CD14-positive monocyte (primary cell): ENCODE measurements at places on chromosomes 5 and 9. TPM values are rescaled to one million over a fixed set of nuclear protein-coding genes. Genes with fewer than 3 reads are reported as not detected.

DNA sequence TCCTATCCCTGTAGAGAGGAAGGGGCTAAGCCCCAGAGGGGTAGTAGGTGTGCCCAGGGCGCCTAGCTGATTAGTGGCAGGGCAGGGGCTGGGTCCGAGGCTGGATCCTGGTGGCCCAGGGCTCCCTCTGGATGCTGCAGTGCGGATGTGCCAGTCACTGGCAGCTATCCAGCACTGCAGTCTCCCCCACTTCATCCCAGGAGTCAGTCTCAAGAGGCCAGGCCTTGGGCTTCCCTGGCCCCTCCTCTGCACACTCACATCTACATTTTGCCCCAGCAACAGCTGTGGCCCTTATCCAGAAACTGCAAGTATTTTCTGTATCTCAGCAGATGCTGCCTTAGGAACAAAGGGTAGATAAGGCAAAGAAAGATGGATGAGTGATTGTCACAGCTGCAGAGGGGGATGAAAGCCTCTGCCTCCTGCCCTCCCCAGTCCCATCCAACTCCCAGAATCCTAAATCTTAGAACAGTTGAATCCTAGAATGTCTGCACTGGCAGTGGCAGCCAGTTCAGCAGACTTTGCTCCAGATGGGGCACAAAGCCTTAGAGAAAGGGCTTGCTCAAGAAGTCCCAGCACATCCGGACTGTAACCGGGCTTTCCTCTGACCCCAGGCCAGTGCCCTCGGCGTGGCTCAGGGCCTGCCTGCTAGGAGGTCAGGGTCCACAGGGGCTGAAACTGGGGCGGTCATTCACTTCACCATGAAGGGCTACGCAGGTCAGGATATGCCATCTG, 1.6 kb downstream of the ANXA6 start:
- H3K36me3 ChIP-seq, result no peaks in the 10 kb centered on the region
- peaks cover 71% of the 10 kb centered on the region for H3K4me1 ChIP-seq
- H3K27me3 ChIP-seq, result no peaks in the 10 kb centered on the region
- peak overlapping the region; percentile 96 for H3K4me3 ChIP-seq
- DNase-seq, result no peak

The MCCC2 gene
- polyA plus RNA-seq, result 9.2 and 15.4 TPM in 2 replicates

The KCNV2 gene
- polyA plus RNA-seq, result not detected

- no peaks in the 10 kb centered on the region for H3K36me3 ChIP-seq
- no peak for DNase-seq
- H3K4me1 ChIP-seq, result no peaks in the 10 kb centered on the region
- H3K27ac ChIP-seq, result no peak overlapping the region
- H3K4me3 ChIP-seq, result no peak overlapping the region
- H3K27me3 ChIP-seq, result no peaks in the 10 kb centered on the region
These were observed 57.5 kb upstream of the PAPPA start for GRCh38 chr9:116096046-116096445.
